OCI-LY7 (cell line): ENCODE measurements at places on chromosomes 2 and 18. TPM values are rescaled to one million over a fixed set of nuclear protein-coding genes. Genes with fewer than 3 reads are reported as not detected.

DNA sequence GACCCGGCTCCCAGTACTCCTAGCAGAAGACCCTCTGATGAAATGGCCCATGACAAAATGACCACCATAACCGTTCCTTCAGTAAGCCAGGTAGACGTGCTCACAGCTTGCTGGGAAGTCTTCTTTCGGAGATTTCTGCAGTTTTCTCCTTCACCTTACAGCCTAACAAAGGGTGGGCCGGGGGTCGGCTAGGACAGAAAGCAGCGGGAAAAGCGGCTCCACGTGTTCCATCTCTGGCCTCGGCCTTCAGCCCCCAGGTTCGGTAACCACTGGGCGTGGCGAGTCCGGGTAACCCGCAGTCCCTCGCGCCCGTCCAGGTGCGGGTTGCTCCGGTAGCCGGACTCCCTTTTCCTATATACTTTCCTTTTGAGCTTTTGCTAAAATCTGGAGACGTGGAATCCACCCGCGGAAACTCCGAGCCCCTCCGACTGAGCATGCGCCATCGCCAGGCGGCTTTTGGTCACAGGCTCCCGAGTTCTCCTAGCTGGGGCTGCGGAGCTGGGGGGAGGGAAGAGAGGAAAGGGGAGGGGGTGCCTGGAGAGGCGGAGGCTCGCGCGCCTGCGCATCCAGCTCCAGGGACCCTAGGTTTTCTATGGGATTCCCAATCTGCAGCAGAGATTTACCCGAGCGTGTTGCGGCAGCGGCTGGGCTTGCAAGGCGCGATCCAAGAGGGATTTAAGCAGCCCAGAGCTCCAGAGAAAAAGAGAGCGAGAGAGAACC, at the start of gene VSNL1:
Gene VSNL1, plus strand, starts transcription at position 604 of the 720 bp plus-strand sequence. CDS start 51,379 bp downstream, outside the sequence.
- DNase-seq: no peak

The SOS1 gene
- total RNA-seq: 40.0 and 47.9 TPM in 2 replicates

- DNase-seq: no peak
These were observed 284.0 kb upstream of the CCDC68 start for GRCh38 chr18:55243255-55243654.

- DNase-seq: no peak
These were observed 147.9 kb downstream of the MYCN start for GRCh38 chr2:16088035-16088801.
